ENCODE measurements at places on chromosomes 1 and 21.

DNA sequence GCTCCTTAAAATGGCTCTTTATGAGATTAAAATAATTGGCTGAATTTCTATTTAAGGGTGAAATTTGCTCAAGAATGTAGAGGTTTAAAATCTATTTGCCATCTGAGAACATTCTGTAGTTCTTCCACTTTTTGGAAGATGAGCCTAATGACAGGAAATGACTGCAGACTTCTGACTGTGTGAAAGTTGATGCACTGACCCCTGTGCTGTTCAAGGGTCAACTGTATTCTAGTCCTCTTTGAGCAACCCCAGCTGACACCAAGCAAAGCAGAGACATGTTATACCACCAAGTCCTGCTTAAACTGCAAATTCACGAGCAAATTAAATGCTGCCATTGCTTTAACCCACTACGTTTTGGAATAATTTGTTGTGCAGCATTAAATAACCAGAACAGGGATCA is 26.6 kb downstream of the DDAH1 start:
- H3K27me3 ChIP-seq, result no peaks in the 10 kb centered on the region
- DNase-seq, result no peak
- no peak overlapping the region for H3K4me3 ChIP-seq
- H3K4me1 ChIP-seq, result no peaks in the 10 kb centered on the region
- no peaks in the 10 kb centered on the region for H3K36me3 ChIP-seq
- no peak overlapping the region for H3K27ac ChIP-seq

DNA sequence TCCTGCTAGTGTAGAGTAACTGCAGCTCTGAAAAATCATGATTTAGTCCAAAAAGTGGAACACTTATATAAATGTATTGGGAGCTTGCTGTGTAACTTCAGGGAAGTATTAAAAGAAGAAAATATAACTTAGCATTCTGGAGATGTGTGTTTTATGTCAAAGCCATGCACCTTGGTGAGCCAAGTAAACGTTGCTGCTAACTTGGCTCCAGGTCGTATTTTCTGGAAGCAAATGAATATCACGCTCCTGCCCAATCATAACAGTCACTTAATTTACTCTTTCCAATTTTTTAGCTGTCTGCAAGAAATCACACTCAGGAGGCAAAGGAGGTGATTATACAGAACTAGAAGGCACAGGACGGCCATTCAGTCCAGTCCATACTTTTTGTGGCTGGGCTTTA is 61.1 kb downstream of the DOP1B start:
- peaks cover 58% of the 10 kb centered on the region for H3K36me3 ChIP-seq
- no peaks in the 10 kb centered on the region for H3K27me3 ChIP-seq
- no peak overlapping the region for H3K27ac ChIP-seq
- no peaks in the 10 kb centered on the region for H3K4me1 ChIP-seq
- H3K4me3 ChIP-seq, result no peak overlapping the region
- DNase-seq, result no peak

- H3K36me3 ChIP-seq, result no peaks in the 10 kb centered on the region
- H3K4me1 ChIP-seq, result no peaks in the 10 kb centered on the region
- peaks cover 5% of the 10 kb centered on the region for H3K27me3 ChIP-seq
Observed at GRCh38 chr1:223231581-223231980, 88.5 kb upstream of the TLR5 start.

- no peak overlapping the region for H3K4me3 ChIP-seq
- H3K4me1 ChIP-seq, result no peaks in the 10 kb centered on the region
- H3K36me3 ChIP-seq, result no peaks in the 10 kb centered on the region
- no peak overlapping the region for H3K27ac ChIP-seq
- H3K27me3 ChIP-seq, result no peaks in the 10 kb centered on the region
Observed at GRCh38 chr1:76782809-76783208, 84.5 kb upstream of the ST6GALNAC5 start.

- H3K36me3 ChIP-seq, result no peaks in the 10 kb centered on the region
- no peak for DNase-seq
- peaks cover 6% of the 10 kb centered on the region for H3K27me3 ChIP-seq
- no peak overlapping the region for H3K27ac ChIP-seq
- H3K4me3 ChIP-seq, result no peak overlapping the region
Observed at GRCh38 chr1:116291024-116291423, 82.0 kb upstream of the ATP1A1 start.

GRCh38 chr1:107794571-107794970 is 170.4 kb downstream of the VAV3 start:
- peaks cover 79% of the 10 kb centered on the region for H3K4me1 ChIP-seq
- H3K27ac ChIP-seq, result peak overlapping the region; percentile 90
- H3K36me3 ChIP-seq, result no peaks in the 10 kb centered on the region
- no peaks in the 10 kb centered on the region for H3K27me3 ChIP-seq
- H3K4me3 ChIP-seq, result no peak overlapping the region

- peaks cover 58% of the 10 kb centered on the region for H3K36me3 ChIP-seq
- H3K27me3 ChIP-seq, result no peaks in the 10 kb centered on the region
- H3K4me1 ChIP-seq, result peaks cover 68% of the 10 kb centered on the region
- peak overlapping the region; percentile 90 for H3K27ac ChIP-seq
- DNase-seq, result no peak
- peak overlapping the region; percentile 55 for H3K4me3 ChIP-seq
Observed at GRCh38 chr1:30730346-30731108, 7.1 kb upstream of the MATN1 start.

DNA sequence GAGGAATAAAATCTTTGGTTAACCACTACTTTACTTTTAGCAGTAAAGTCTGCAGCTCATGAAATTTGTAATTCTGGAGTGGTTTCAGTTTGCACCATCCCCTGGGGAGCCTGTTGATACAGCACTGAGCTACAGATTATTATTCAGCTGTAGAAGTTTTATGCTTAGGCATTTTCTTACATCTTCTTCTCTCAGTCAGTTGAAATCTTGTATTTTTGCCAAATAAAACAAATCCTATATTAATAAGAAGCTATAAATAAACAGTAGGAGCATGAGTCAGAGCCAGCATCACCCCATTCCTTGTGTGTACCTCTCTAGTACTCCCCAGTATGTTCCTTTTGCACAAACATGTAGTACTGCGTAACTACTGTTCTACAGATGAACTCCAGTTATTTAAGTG is 118.9 kb downstream of the ATF6 start:
- H3K36me3 ChIP-seq, result peaks cover 39% of the 10 kb centered on the region
- no peaks in the 10 kb centered on the region for H3K4me1 ChIP-seq
- DNase-seq, result no peak
- H3K27ac ChIP-seq, result no peak overlapping the region
- no peak overlapping the region for H3K4me3 ChIP-seq

GRCh38 chr1:116739371-116740012 is 14.7 kb upstream of the CD2 start:
- DNase-seq, result no peak
- peaks cover 5% of the 10 kb centered on the region for H3K36me3 ChIP-seq
- H3K4me1 ChIP-seq, result peaks cover 25% of the 10 kb centered on the region
- H3K27me3 ChIP-seq, result no peaks in the 10 kb centered on the region
